Smooth muscle cell of trachea (primary cell): ENCODE measurements at places on chromosomes 3 and 15. TPM values are rescaled to one million over a fixed set of nuclear protein-coding genes. Genes with fewer than 3 reads are reported as not detected.

RPL29 gene
- total RNA-seq: 1,028 and 1,056 TPM in 2 replicates

LOXL1 gene
- total RNA-seq: 212 and 287 TPM in 2 replicates

MUSTN1 gene
- 0.33 TPM in 1 of 2 replicates, not detected in the other for total RNA-seq

REC114 gene
- not detected in 2 replicates for total RNA-seq

GOLGA8G gene
- total RNA-seq: not detected in 2 replicates

FGD5 gene
- total RNA-seq: 1.7 and 1.8 TPM in 2 replicates

GOLGA6L9 gene
- 0.99 and 1.6 TPM in 2 replicates for total RNA-seq

ADCY5 gene
- total RNA-seq: 0.44 and 0.66 TPM in 2 replicates

LINGO1 gene
- total RNA-seq: not detected in 2 replicates

AMIGO3 gene
- total RNA-seq: 0.29 and 1.8 TPM in 2 replicates

TMOD2 gene
- 9.0 and 9.3 TPM in 2 replicates for total RNA-seq

KBTBD13 gene
- total RNA-seq: under 0.01 and 0.17 TPM in 2 replicates

RNF13 gene
- 56.1 and 56.2 TPM in 2 replicates for total RNA-seq

GBE1 gene
- total RNA-seq: 250 and 255 TPM in 2 replicates

CTXND1 gene
- under 0.01 TPM in 1 of 2 replicates, not detected in the other for total RNA-seq

AMT gene
- total RNA-seq: 1.2 and 3.2 TPM in 2 replicates
